ENCODE measurements at places on chromosomes 2 and 18.

- peak; percentile 51 for DNase-seq
These were observed 95.3 kb downstream of the CD8B2 start for GRCh38 chr2:106582148-106583143.

GRCh38 chr2:232545511-232546375 is 4.6 kb downstream of the TIGD1 start:
- no peak for DNase-seq

GRCh38 chr2:112897624-112897978 is 13.4 kb upstream of the IL37 start:
- no peak for DNase-seq

DNA sequence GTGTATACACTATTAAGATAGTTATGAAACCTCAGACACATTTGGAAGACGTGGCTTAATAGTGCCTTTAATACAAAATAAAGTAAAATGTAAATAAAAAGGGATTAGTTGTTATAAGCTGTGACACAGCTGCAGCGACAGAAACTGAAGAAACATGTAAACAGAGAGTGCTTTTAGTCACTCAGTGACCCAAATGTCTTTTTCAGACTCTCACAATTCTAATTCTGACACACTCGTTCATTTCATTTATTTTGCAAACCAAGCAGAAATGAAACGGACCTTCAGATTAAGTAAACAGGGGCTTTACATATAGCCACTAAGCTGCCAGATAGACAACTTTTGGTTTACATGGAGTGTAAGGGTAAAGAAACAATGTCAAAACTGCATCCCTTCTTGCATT is 181.0 kb upstream of the ETAA1 start:
- no peak for DNase-seq

DNA sequence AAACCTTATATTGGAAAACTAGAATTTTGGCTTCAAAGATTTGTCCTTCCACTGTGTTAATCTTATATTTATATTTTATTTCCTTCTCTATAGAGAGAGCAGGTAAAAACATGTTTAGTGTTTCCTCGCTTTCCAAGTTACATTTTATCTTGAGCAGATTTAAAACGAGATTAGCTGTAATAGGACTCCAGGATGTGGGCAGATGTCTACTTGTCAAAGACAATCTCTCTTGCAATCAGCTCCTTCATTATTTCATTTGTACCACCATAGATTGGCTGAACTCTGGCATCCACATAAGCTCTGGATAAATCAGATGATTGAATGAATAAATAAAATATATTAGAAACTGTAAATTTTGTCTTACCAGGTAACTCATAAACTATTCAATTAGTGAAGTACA is 17.5 kb upstream of the KANSL1L start:
- no peak for DNase-seq

DNA sequence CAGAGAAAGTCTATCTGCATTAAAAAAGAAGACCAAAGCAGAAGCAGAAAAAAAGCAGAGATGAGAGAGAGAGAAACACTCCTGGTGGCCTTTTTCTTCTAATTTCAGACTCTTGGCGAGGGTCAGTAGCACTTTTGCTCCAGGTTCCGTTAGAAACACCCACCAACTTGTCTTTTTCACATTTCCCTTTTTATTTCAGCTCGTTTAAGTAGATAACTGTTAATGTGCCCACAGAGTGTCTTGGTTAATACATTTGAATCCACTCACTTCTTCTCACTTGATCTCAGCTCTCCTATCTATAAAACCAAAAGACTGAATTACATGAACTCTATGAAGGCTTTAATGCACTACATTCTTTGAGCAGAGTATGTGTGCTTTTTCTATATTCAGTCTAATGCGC is 63.1 kb downstream of the AAK1 start:
- DNase-seq: no peak

- DNase-seq: no peak
These were observed 1649.7 kb downstream of the LRP1B start for GRCh38 chr2:140481136-140481535.

GRCh38 chr2:108594982-108595464 is 60.8 kb downstream of the LIMS1 start:
- no peak for DNase-seq

DNA sequence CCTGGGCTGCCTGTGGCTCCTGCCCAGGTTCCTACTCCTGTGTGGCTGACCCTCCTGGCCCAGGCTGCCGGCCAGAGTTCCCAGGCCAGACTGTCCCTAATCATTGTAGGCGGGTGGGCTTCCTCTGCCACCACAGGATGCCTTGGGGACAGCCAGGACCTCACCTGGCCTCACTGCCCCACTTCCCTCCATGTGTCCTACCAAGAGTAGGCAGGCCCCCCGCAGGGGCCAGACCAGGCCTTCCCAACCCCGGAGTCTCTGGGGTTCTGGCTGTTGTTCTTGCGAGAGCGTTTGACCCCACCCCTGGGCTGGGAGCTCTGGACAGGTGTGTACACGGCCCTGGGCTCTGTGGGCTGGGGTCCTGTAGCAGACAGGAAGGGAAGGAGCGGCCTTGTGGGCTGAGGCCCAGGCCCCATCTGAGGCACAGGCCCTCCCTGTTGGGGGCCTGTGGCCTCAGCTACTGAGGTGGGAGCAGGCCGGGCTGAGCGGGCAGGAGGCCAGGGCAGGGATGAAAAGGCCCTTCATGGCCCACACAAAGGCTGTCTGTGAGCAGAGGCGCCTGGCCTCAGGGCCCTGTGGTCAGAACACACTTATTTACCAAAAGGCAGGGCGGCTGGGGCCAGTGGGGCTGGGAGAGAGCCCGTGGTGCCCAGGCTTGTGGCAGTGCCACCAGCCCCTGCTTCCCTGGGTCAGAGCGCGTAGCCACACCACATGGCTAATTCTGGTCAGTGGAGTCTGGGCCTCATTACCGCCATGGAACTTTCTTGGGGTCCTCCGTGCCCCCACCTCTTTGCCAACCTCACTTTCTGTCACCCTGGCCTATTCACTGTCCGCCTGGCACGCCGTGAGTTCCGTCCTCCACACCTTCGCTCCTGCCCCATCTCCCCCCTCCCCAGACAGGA is 2.0 kb downstream of the SNORC start:
- DNase-seq: no peak

DNA sequence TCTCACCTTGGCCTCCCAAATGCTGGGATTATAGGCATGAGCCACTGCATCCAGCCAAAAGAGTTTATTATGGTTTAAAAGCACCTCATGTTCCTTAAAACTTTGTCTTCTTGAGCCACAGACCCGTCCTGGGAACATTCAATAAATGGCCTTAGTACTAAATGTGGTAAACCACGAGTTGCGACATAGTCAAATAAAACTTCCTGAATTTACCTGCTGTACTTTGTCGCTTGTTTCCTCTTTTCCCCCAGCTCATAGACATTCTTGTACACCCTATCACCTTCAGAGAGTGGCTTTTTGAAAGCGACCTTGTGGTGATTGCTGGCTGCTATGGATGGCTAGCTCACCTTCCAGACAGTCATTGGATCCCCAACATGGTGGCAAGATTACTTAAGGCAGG is 310.4 kb downstream of the LRRTM1 start:
- DNase-seq: no peak

- no peak for DNase-seq
These were observed 7.4 kb upstream of the RAB1A start for GRCh38 chr2:65137197-65137775.

- DNase-seq: no peak
These were observed 75.3 kb downstream of the ACTR3 start for GRCh38 chr2:113965228-113965627.

DNA sequence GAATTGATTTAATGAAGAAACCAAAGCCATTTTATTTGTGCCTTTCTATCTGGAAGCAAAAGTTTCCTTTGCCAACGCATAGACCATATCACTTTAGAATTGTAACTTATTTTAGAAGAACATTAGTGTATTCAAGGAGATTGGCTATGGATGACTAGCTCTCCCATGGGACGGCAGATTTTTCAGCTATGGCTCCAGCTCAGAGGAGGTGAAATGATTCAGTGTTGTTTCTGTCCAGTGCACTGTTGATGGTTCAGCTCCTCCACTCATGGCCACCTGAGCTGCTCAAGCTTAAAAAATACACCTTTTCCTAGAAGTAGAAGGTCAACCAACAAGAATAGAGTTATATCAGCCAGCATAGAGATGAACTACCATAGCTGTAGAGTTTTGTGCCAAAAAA is 1597.5 kb upstream of the PIK3C3 start:
- no peak for DNase-seq

- DNase-seq: no peak
These were observed 29.9 kb upstream of the OTOS start for GRCh38 chr2:240170354-240170735.

GRCh38 chr18:9441061-9441460 is 34.3 kb upstream of the RALBP1 start:
- DNase-seq: no peak

GRCh38 chr2:233789554-233789953 is 11.4 kb downstream of the MROH2A start:
- DNase-seq: no peak

DNA sequence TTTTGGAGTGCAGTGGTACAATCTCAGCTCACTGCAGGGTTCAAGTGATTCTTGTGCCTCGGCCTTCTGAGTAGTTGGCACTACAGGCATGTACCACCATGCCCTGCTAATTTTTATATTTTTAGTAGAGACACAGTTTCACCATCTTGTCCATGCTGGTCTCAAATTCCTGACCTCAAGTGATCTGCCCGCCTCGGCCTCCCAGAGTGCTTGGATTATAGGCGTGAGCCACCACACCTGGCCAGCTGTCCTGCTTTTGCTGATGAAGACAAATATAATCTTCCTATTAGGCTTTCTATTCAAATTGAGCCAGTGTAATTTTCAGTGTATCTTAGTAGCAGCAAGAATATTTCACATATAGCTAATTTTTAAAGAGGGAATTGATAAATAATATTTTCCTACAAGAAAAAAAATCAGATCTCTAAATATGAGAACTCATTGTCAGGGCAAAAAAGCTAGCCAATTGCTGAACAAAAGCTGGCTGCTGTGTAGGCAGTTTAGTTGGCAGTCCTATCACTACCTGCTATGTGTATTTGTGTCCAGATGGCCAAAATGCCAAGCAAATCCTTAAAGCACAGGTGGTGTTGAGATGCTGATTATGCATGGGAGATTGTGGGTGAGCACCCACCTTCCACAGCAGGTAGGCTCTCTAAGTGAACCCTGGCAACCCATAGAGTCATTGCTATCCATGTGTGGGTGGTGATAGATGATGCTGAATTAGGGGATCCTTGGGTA is 60.8 kb upstream of the STAM2 start:
- no peak for DNase-seq

GRCh38 chr2:10072656-10073480 is 7.3 kb downstream of the CYS1 start:
- peak; percentile 68 for DNase-seq

GRCh38 chr2:46002947-46003346 is 294.3 kb upstream of the EPAS1 start:
- no peak for DNase-seq

GRCh38 chr2:120437604-120438000 is 91.7 kb downstream of the INHBB start:
- DNase-seq: no peak

DNA sequence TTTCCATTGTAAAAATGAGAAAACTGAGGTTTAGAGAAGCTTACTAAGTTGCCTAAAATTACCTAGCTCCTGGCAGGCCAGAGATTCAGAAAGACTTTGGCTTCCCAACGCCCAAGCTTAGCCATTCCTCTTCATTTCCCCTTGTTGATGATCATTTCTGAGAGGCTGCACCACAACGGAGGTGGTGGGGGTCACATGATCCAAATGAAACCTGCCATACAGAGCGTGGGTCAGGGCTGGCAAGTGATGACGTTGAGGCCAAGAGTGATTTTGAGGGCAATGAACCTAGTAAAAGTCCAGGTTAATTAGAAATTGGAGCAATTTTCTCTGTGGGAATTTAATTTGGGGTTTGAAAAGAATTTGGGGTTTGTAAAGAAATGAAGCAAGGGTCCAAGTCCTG is 109.9 kb downstream of the TMEM182 start:
- DNase-seq: no peak

- DNase-seq: no peak
These were observed 82.3 kb upstream of the NYAP2 start for GRCh38 chr2:225317186-225317585.

DNA sequence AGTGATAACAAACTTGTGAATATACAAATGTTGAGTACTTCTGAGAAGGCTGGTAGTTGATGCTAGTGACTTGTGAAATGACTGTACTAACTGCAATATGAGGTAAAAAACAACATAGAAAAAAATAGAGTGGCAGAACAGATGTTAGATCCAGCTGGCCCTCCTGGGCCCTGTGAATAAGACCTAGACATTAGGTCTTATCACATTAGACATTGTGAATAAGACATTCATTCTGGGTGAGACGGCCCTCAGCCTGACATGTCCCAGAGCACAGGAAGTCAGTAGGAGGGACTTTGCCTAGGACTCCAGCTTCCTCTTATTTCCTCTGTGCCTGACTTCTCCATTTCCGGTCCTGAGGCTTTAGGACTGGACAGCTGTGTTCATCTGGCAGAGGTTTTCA is 22.9 kb downstream of the DOK1 start:
- DNase-seq: no peak

DNA sequence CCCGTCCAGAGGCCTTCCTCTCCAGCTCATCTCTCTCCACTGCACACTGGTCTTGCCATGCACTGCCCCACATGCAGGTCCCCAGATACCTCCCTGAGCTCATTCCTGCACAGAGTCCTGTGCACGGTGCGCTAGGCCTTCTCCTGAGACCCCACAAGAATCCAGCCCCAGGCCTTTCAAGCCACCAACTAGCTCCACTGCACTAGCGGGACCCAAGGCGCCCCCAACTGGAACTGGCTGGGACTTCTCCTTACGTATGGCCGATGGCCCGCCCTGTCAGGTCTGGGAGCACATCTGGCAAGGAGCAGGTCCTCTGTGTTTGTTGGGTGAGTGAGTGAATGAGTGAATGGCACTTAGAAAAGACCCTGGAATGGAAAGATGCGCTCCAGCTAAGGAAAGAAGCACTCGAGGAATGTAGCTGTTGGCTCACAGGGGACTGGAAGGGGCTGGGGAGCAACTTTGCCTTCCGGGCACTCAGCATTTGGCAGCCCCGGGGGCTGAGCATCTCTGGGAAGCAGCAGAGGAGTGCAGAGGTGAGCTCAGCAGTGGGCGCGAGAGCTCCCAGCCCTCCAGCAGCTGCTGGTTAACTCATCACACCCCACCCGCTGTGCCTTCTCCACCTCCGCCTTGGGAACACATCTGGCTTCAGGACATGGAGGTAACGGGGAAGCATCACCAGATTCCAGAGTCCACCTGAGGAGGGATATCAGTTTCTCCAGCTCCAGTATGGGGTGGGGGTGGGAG is 223.1 kb downstream of the GLI2 start:
- DNase-seq: no peak

- no peak for DNase-seq
These were observed 294.9 kb upstream of the CYRIA start for GRCh38 chr2:16960579-16960978.

GRCh38 chr2:16160281-16161084 is 220.1 kb downstream of the MYCN start:
- no peak for DNase-seq

GRCh38 chr2:232539298-232540231 is at the start of gene CHRNG:
Gene CHRNG, plus strand, starts transcription at chr2:232539692. Its CDS starts 56 bp downstream, at chr2:232539748.
- DNase-seq: no peak

Measured in stimulated activated CD4-positive, alpha-beta T cell treated with anti-CD3 and anti-CD28 coated beads, Interleukin-4, amount 100 ng/mL, for 4 hours (primary cell).